ENCODE measurements at places on chromosomes 6 and 20. TPM values are rescaled to one million over a fixed set of nuclear protein-coding genes. Genes with fewer than 3 reads are reported as not detected.

HLA-DQA1 gene
- not detected for polyA plus RNA-seq

RTN4IP1 gene
- polyA plus RNA-seq: 10.4 TPM

DNA sequence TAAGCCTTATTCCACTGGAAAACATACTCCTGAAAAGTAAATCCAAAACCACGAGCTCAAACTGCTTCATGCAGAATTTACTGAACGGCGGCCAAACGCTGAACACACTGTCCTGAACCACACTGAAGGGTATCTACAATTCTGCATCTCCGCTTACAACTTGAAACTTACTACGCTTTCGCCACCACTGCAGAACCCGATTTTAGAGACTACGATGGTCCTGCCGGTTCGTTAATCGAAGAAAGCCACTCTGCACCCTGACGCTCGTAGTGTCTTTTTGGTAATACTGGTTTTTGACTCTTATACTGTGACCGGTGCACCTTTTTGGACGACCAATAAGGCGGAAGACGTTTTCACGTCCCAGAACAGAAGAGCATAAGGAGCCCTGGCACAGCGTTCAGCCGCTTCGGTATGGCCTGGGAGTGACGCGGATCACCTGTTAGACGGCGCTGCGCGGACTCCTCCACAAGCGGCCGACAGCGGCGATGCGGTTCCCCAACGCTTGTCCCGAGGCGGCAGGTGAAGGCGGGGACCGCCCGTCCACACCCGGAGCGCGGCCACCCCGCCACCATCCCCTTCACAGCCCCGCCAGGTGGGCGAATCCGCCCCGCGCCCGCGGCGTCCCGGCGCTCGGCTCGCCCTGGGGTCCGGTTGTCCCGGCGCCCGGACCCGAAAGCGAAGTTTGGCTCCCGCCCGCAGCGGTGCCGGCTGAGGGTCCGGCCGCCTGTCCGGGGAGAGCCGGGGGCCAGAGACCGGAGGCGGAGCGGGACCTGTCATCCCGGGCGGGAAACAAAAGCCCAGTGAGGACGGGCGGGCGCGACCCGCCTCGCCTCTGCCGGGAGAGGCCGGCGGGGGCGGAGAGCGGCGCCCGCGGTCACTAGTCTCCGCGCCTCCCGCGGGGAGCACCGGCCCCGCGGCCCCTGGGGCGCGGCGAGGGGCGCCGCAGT is 784 bp downstream of the FKBP5 start:
- peak; percentile 58 for DNase-seq

DNA sequence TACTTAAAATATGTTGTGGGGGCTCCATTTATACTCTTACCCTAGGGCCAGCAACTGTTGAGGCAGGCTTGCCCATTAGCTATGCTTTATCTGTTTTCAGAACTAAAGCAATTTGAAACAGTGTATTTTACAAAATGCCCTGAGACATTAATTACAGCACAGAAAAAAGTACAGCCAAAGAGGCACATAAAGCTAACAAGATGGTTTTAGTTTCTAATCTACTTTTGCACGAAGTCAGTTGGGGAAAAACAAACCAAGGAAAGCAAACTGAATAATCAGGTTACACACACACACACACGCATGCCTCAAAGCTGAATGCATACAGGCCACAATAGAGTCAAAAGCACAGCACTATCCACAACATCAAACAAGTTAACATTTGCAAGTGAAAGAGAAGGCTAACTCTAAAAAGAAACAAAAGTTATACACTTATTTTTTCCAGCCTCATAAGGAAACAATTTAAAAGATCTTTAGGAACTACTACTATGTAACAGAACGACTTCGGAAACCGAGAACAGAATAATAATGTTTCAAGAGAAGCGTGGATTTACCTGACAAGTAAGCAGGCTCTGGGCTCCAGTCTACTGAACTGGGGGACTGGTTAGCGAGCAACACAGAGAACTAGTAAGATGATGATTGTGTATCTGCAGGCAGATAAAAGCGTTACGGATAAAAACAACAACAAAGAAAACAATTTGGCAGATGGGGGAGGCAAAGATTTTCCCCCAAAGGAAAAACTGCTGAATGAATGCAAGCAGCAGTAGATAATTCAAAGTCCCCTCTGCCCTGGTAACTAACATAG is 1.7 kb downstream of the SYCP2 start:
- no peak for DNase-seq

- DNase-seq: no peak
These were observed 90.6 kb upstream of the FRMD1 start for GRCh38 chr6:168169624-168170023.

DNA sequence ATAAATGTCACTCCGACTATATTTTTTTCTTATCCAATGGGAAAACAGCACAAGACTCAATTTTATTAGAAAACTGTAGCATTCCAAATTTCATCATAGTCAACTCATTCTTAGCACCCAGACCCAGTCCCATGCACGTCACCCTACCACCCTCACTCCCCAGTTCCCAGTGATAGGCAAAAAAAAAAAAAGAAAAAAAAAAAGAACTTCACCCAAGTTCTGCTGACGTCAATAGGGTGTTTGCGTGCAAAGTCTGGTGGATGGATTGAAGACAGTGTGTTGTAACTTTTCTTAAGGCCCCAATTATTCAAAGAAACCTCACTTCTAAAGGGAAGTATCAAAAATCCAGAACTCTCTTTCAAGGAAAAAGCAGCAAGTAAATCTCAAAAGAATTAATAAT is 213.9 kb upstream of the PRDM1 start:
- DNase-seq: no peak

GRCh38 chr6:47665112-47665511 is 33.3 kb upstream of the ADGRF4 start:
- DNase-seq: peak; percentile 94

- no peak for DNase-seq
These were observed 37.2 kb downstream of the CHMP4B start for GRCh38 chr20:33848391-33848790.

DNA sequence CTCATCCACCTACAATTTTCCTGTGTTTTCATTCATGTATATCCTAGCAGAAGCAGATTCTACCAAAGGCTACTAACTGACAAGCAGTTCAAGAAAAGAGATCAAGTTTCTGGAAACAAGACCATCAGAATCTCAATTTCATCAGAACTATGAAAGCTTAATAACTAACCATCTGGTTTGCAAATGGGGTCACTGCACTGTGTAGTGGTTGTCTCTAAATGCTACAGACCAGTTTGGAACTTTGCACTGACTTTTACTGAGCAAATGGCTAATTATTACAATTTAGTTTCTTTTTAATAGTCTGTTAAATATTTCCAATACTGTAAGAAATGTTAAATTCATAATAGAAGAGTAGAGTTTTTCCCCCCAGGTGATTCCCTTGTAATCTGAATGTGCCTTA is 64.5 kb downstream of the REPS1 start:
- DNase-seq: no peak

GRCh38 chr20:845226-845868 is 11.8 kb downstream of the FAM110A start:
- no peak for DNase-seq

Measured in foreskin keratinocyte (primary cell).